GM12878 (cell line): ENCODE measurements at places on chromosomes 3 and 15.

DNA sequence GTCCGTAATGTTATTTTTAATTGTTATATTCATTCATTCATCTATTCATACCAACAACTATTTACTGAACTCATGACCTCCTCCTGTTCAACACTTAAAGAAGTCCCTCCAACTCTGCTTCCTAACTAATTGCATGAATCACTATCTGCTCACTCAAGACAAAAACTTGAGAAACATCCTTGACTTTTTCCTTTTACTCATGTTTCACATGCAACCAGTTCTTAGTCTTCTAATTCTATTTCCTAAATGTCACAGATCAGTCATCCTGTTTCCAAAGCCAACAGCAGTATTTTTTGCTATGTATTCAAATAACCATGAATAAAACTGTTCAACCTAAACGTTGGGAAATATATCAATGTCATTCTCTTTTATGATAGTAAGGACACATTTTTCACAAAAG is 124.6 kb upstream of the GBE1 start:
- no peak for DNase-seq

DNA sequence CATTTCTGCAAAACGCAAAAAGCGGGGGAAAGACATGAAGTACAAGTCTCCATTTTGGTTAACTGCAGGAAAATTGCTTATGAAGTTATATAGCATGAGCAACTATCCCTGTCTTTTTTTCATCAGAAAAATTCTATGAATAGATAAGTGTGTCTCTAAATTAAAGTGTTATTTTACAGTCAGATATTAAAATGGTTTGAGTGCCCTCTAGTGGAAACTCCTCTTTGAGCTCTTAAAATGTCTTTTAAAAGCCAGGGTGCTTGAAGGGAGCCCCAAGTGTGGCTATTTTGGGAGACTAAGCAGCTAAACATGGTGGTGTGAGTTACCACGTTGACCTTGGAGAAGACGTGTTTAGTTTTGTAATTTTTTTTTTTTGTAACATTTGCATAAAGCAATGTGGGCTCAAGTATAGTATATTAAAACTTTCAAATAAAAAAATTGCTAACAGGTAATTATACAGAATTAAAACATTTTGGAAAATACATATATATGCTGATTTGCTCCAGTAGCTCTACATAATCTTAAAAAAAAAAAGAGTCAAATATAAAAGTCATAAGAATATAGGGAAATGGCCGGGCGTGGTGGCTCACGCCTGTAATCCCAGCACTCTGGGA is 77.2 kb downstream of the PPP2R3A start:
- DNase-seq, result no peak

- no peak for DNase-seq
These were observed 139.9 kb upstream of the TLE3 start for GRCh38 chr15:70237626-70238025.

GRCh38 chr3:27666272-27666671 is 55.9 kb downstream of the EOMES start:
- no peak for DNase-seq

- DNase-seq, result no peak
These were observed 175.1 kb upstream of the CTNNB1 start for GRCh38 chr3:41024031-41024836.

- DNase-seq, result no peak
These were observed 37.2 kb downstream of the AADACL2 start for GRCh38 chr3:151770956-151771355.

GRCh38 chr15:35932531-35932930 is 386.6 kb upstream of the DPH6 start:
- DNase-seq, result no peak

GRCh38 chr3:158109804-158110657 is at the start of gene RSRC1:
Gene RSRC1, plus strand, starts transcription at chr3:158110089. Its CDS starts 12,016 bp downstream, at chr3:158122105.
- peak; percentile 55 for DNase-seq

DNA sequence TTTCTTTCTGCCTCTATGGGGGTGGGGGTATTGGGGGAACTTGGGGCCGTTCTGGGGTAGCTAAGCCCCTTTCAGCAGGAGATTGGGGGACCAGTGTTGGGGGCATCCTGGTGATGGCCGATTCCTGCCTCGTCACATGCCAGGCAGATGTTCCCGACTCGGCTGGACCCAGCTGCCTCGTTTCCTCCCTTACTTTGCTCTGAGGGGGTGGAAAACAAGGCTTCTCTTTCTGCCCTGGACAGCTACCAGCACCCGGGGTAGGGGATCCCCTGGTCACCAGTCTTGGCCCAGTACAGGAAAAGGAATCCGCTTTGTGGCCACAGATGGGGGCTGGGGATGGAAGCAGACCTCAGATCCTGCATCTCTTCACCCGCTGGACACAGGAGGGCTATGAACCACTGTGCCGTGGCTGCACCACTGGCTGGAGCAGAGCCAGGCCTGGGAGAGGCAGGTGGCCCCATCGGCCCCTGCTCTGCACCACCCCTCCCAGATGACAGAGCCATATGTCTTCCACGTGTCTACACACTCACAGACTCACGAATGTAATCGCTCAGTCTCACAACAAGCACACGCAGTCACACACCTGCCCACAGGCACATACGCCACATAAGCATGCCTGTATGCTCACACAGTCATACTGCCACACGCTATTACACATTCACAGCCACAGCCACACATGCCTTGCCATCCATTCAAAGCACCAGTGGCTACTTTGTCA is 12.4 kb downstream of the SNX33 start:
- DNase-seq, result no peak

DNA sequence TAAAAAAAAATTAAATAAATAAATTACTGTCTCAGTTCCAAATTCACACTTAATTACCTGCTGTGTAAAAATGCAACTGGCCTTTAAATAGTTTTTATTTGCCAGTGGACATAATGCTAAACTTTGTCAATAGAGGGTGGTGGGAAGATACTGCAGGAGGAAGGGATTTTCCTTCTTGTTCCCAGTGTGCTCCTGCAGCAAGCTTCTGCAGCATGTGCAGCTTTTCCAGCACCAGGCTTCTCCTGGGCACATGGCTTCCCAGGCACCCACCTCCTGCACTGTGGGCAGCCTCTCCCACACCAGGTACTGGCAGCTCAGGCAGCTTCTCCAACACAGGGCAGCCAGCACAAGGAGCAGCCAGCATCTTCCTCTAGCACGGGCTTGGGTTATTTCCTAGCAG is 29.6 kb upstream of the BBX start:
- DNase-seq, result no peak

DNA sequence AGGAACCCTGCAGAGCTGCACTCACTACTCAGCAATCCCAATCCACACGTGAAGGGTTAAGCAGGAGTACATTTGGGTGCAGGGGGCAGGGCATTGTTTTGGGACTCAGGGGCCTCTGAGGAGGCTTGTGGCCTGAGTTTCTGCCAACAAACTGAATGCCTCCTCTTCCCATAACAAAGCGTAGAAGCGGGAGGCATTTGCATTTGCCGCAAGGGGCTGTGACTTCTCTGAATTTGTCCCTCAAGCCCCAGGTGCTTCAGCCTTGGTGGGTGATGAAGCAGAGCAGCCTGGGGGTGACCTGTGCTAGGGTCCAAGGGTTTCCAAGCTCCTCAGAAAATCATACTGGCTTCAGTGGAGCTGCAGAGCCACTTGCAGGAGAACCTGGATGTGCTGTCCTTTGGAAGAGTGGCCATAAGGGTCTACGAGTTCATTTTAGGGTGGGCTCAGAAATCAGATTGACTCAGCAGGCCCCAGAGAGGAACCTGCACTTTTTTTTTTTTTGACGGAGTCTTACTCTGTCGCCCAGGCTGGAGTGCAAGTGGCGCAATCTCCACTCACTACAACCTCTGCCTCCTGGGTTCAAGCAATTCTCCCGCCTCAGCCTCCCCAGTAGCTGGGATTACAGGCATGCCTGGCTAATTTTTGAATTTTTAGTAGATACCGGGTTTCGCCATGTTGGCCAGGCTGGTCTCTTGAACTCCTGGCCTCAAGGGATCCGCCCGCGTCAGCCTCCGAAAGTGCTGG is 1.4 kb upstream of the RPSA start:
- no peak for DNase-seq

DNA sequence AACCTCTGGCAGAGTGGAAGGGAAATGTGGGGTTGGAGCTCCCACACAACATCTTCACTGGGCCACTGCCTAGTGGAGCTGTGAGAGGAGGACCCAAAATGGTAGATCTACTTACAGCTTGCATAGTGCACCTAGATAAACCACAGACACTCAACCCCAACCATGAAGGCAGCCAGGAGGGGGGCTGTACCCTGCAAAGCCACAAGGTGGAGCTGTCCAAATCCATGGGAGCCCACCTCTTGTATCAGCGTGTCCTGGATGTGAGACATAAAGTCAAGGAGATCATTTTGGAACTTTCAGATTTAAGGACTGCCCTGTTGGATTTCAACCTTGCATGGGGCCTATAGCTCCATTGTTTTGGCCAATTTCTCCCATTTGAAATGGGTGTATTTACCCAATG is 20.9 kb downstream of the TP63 start:
- DNase-seq, result no peak

DNA sequence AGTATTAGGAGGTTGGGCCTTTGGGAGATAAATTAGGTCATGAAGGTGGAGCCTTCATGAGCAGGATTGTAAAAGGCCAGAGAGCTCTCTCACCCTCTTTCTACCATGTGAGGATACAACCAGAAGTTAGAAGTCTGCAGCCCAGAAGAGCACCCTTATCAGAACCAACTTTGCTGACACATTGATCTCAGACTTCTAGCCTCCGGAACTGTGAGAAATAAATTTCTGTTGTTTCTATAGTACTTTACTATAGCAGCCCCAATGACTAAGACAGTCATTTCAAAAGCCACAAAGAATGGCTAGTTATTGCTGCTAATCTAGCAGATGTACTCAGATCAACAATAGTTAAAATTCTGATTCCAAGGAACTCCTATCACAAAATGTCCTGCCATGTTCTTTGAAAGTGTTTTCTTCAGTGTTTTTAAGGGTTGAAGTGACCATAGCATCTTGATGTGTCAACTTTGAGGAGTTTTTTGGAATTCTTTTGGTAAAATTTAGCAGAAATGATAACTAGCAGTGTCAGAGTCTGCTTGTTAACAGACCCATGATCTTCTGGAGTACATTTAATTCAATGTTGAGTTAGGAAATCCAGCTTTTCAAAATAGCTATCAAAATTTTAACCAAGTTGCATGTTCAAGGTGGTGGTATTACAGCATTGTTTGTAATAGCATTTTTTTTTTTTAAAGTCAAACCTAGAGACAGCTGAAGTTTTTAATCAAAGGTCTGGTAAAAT is 10.3 kb downstream of the DZIP3 start:
- DNase-seq, result no peak
